ENCODE measurements at places on chromosomes 4 and X.

DNA sequence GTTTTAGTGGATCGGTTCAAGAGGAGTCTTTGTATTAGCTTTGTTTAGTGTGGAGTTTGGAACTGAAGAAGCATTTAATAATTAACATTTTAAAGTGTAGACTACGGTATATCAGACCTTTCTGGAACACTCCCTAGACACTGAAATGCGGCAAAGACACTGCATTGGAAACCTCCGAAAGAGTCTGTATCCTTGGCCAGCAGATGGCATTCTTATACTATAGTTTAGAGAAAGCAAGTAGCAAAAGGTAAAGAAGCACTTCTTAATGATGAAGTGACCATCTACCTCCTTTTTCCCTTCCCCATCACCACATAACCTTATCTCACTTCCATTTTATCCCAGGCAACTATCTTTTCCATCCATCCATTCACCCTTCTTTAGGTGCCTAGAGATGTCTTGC, 7.6 kb downstream of the FABP2 start:
- peak; percentile 67 for DNase-seq

- DNase-seq = no peak
Measured at GRCh38 chrX:69067841-69068240, 97.4 kb downstream of the PJA1 start.

DNA sequence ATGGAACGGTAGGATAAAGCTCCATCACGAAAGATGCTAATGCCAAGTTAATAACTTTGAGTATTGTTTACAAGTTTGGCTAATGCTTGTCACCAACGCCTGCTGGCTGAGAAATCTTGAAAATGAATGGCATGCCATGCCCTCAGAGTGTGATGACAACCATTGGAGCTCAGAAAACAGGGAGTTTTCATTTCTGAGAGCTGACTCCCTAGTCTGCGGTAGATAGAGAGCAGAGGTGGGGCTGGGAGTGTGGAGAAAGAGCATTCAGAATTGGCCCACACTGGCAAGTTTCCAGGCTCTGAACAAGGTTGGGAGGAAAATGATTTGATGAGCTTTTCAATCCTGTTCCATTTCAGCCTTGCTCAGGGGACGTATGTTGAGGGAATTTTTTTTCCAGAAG, 183.9 kb downstream of the CPEB2 start:
- no peak for DNase-seq

- DNase-seq = no peak
Measured at GRCh38 chr4:17322514-17322913, 189.4 kb downstream of the QDPR start.

DNA sequence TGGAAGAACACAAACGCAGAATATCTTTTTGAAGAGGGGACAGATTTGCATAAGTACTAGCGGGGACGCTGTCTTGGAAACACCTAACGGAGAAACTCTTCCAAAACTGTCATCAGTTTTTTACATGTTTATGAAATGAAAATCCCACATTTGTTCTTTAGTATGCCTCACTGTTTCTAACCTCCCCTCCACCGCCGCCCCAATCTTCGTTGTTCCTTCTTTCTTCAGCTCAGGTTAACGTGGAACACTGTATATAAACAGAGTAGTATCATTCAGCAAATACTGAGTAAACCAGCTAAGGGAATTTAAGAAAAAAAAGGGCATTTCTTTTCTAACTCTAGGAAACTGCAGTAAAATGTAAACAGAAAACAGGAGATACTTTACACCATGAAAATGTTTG, 2345.6 kb downstream of the PCDH7 start:
- no peak for DNase-seq

DNA sequence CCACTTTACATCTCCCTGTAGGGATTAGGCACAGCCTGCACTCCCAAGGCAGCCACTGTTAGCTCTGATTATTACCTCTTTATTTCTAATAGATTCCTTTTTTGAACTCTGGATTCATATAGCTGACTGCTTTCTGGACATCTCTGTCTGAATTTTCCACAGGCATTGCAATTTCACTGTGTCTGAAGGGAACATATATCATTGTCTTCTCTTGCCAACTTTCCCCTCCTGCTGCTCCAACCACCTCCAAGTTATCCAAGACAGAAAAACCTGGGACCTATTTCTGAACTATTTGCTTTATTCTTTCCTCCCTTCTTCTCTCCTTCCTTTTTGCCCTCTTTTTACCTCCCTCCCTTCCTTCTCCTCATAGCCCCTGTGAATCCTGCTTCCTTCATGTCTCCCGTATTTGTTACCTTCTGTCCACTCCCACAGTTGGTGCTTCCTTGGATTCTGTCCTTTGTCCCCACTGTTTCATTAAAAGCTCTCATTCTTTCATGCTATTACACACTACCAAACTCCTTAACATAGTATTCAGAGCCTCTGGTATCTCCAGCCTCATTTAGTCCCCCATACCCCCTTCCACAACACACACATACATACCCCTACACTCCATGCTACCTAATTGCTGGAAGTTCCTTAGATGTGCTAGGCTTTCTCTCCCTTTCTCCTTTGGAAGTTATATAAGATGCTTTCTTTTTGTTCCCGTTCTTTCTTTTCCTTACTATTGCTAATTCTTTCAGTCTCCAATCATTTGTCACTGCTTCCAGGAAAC, 34.7 kb downstream of the FGF2 start:
- no peak for DNase-seq

DNA sequence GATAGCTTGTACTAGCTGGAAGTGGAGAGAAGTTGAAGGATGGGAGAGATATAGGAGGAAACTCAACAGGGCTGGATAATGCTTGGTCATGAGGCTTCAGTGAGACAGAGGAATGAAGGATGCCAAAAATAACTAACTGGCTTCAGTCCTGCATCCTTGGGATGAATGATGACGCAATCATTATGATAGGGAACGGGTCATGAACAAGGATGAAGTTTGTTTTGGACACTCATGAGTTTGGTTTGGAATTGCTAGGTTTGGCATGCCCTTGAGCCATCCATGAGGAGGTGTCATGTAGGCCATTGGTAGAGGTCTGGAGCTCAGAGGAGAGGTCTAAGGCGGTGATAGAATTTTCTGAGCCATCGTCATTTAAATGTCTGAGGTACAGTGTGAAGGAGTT, 160.0 kb upstream of the NHS start:
- DNase-seq = no peak
